ENCODE measurements at places on chromosomes 2 and 18. TPM values are rescaled to one million over a fixed set of nuclear protein-coding genes. Genes with fewer than 3 reads are reported as not detected.

Gene AGXT
- total RNA-seq: not detected

Gene FOSL2
- total RNA-seq: 15.3 TPM

Gene DCDC2C
- not detected for total RNA-seq

Gene ZNF804A
- under 0.01 TPM for total RNA-seq

Gene STPG4
- not detected for total RNA-seq

Gene ATG4B
- 55.9 TPM for total RNA-seq

Gene ASAP2
- 52.3 TPM for total RNA-seq

Gene BCS1L
- 58.2 TPM for total RNA-seq

Gene FEV
- not detected for total RNA-seq

Gene RNF103
- 15.3 TPM for total RNA-seq

Gene KIAA2012
- total RNA-seq: not detected

Gene EFEMP1
- 3,226 TPM for total RNA-seq

Gene DHRS9
- 4.0 TPM for total RNA-seq

Gene FAM124B
- total RNA-seq: 155 TPM

Gene SEMA4F
- total RNA-seq: 4.7 TPM

Gene AQP12B
- total RNA-seq: not detected

Gene VWC2L
- total RNA-seq: not detected

Gene CSRNP3
- 0.46 TPM for total RNA-seq

Gene CXCR2
- not detected for total RNA-seq

Gene AP1S3
- total RNA-seq: 1.3 TPM

Gene B3GNT7
- total RNA-seq: under 0.01 TPM

Gene NFATC1
- 2.6 TPM for total RNA-seq

Gene OSR1
- total RNA-seq: not detected

Gene SP5
- total RNA-seq: not detected

Gene WNT10A
- total RNA-seq: not detected

Gene LRP1B
- total RNA-seq: under 0.01 TPM

Gene MARCHF7
- 172 TPM for total RNA-seq

Gene GALNT5
- under 0.01 TPM for total RNA-seq

Gene GPR75
- 1.2 TPM for total RNA-seq

Gene FRZB
- total RNA-seq: not detected

Gene TXNDC9
- total RNA-seq: 131 TPM

Gene DNAJC27
- 3.3 TPM for total RNA-seq

Gene IL1RL2
- under 0.01 TPM for total RNA-seq

Gene SMIM21
- total RNA-seq: not detected

Gene RAX
- not detected for total RNA-seq

Data from epithelial cell of umbilical artery (primary cell).